ENCODE measurements at places on chromosomes 5 and 9.
A peak's percentile ranks its signal among the peaks of the same experiment; 100 is the strongest.

DNA sequence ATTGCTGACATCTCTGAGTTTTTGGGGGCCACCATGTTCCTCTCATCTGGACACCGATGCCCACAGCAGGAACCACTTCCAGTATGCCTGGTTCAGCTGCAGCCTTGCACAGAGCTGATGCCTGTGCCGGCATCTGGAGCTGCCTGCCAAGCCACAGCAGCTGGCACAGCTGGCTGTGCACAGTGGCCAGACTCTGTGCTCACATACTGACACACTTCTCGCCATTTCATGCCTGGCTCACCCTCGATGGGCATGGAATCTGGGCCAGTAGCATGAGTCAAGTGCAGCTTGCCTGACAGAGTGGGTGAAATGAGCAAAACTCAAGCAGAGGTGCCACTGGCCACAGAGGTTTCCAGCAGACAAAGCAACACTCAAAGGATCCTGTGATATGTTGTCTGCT is 863.4 kb downstream of the DNAH5 start:
- no peak for DNase-seq

GRCh38 chr5:118862596-118862995 is 125.8 kb downstream of the DTWD2 start:
- DNase-seq, result no peak

- no peak for DNase-seq
Measured at GRCh38 chr5:124599028-124599973, 147.1 kb downstream of the ZNF608 start.

GRCh38 chr9:18061856-18062255 is 412.1 kb upstream of the ADAMTSL1 start:
- DNase-seq, result no peak

GRCh38 chr9:85046475-85046874 is 376.9 kb downstream of the NTRK2 start:
- no peak for DNase-seq

- no peak for DNase-seq
Measured at GRCh38 chr9:110994771-110995241, 43.5 kb downstream of the LPAR1 start.

DNA sequence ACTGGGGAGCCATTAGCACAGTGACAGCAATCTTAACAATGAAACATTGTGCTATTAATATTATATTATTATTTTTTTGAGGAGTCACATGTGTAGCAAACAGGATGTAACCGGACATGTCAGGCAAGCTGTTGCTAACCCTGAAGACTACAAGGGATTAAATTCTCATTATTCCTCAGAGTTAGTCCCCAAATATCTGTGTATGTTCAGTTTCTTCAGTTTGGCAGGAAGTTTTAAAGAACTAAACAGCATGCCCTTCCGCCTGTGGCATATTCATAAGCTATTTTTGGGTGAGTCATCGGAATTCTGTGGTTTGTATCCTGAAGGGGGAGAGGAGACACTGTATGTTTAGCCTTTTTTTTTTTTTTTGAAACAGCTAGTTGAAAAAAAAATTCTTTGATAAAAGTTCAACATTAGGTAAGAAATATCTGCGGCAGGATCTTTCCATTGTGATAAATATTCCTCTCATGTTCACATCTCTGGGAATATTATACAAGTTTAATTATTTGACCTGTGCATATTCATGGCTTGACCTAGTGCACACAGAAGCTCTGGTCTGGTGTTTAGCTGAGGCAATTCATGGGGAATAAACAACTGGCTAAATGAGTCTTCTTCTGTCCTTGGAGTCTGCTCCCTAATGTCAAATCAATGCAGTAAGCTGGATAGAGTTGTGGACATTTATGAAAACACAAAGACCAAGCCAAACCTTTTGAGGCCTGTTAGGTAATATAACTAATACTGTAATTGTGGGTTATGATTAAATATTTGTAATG is 202.7 kb upstream of the CDKN2B start:
- DNase-seq, result no peak

DNA sequence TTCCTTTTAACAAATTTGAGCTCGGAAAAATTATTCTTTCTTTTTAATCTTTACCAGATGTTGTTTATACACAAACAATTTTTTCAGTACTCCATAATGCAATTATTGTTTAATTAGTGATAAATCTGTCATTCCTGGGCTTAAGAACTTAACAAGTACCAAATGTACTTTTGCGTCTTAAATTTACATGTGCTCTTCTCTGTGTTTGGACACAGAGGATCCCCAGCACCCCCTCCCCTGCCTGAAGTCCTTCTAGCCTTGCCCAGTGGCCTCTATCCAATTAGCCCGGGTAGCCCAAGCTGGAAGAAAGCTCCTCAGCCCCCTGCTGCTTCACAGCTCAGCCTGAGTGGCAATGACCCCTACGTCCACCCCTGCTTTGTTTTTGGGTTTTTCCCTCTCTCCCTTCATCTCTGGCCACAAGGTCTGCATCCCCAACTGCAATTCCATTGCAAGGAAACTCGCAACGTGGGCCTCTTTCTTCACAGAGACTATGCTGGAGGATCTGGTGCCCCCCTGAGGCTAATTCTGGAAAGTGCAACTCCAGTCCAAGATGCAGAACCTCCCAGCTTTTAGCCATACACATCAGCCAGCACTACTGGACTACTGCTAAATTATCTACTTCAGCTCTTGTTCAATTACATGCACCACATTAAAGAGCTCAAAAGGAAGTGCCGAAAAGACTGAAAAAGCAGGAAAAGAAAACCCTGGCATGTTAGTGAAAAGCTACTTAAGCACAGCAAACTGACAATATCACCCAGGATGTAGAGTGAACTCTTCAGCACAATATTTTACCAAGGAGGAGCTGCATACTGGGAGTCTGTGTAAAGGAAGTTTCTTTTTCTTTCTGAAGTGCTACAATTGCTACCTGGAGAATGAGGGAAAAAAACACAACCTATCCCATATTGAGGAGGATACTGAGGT is 186.2 kb downstream of the FANCC start:
- DNase-seq, result peak; percentile 63

DNA sequence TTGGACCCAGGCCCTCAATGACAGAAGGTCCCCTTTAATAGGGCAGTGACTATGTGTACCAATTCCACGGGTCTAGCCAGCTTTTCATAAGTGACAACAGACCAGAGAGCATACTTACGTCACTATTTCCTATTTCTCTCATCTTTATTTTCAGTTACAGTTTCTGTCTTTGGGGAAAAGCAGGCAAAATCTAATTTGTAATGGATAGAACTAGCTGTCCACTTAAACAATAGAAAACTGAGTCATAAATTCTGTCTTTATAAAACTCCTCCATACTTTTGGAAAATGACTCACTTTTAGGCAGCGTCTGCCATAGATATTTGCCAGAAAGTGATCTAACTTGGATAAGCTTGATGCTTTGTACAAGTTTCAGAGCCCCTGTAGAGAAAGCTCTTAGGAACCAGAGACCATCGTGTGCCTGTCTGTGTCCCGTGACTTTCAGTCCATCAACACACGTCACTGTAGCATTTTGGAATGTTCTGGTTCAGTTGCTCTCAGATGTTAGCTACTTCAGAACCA is 101.9 kb downstream of the F2RL2 start:
- DNase-seq, result no peak

DNA sequence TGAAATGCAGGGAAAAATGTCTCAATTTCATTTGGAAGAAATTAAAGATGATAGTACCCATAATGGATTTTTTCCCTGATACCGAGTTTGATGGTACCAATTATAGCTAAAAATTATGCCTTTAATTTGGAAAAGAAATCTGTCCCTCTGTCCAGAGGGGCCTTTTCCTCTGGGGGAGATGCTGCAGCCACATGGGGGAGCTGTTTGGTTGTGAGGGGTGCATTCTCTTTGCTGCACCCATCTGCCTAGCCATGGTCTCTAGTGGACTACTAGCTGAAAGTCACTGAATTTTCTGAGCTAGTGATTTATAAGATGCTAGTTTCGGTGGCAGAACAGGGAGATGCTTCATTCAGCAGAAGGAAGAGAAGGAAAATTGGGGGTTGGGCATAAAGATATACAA is 9.6 kb downstream of the SEC61B start:
- DNase-seq, result peak; percentile 60

GRCh38 chr5:58341476-58341875 is 118.4 kb downstream of the PLK2 start:
- no peak for DNase-seq

DNA sequence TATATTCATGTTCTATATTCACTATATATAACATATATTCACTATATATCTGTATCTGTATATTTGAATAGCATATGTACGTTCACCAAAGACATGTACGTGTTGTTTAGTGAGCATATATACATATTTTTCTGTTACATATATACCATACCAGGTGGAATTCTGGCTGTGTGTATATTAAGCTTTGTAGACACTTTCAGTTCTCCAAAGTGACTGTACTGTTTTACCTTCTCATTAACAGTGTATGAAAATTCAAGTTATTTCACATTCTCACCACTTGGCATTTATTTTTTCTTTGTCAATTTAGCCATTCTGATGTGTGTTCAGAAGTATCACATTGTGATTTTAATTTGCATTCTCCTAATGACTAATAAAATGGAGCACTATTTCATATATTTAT is 52.2 kb downstream of the DROSHA start:
- DNase-seq, result no peak

- DNase-seq, result no peak
Measured at GRCh38 chr5:178768371-178769260, 38.2 kb upstream of the ZNF354A start.

- peak; percentile 40 for DNase-seq
Measured at GRCh38 chr9:100352201-100352726, 478 bp downstream of the TEX10 start.

- DNase-seq, result no peak
Measured at GRCh38 chr5:93721511-93721910, 19.9 kb downstream of the POU5F2 start.

DNA sequence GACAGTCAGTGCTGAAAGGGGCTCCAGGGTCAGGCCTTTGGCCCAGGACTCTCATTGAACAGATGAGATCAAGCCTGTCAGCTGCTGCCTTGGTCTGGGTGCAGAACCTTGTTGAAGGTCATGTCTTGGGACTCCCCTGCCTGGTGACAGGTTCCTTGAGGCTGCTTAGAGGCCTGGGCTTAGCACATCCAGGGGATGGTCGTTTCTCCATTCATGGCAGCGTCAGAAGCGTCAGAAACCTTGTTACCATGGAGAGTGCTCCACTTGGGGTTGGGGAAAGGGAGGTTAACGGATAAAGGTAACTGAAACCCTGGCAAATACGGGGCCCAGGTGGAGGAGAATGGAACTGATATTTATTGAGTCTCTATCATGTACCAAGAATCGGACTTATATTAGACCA is 8.8 kb downstream of the ARPC5L start:
- DNase-seq, result peak; percentile 42

DNA sequence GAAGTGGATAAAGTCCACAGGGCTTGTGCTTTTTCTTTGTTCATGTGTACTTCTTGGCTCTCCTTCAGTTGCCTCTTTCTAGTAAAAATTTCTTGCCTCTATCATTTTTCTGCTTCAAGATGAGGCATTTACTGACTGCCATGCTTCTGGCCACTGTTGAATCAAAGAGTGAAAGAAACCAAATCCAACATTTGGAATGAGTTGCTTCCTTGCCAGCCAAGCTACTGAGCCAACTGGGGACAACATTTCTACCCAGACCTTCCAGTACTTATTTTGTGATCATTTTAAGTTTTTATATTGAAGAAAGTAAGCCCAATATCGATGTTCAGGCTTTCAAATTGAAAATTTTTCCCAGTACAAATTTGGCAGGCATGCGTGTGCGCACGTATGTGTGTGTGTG is 73.2 kb downstream of the SNCAIP start:
- no peak for DNase-seq

- peak; percentile 17 for DNase-seq
Measured at GRCh38 chr5:36242534-36243485, 1.1 kb upstream of the NADK2 start.

- no peak for DNase-seq
Measured at GRCh38 chr9:125525921-125526631, 180.9 kb downstream of the MAPKAP1 start.

DNA sequence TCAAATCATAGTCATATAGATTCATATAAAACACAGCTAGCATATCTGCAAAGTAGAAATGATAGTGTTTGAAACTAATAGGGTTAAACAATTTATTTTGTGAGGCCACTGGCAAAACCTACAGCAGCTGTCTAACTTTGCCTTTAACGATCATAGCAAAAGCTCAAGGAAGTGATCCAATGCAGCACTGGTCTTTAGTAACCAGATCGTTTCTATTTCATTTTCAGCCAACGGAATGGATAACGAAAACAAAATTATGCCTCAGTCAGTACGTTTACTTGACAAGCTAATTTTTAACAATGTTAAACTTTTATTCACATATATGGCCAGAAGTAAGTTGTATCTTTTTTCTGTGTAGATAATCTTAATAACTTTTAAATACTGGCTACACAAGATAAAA is 17.7 kb downstream of the MLLT3 start:
- DNase-seq, result no peak

- DNase-seq, result no peak
Measured at GRCh38 chr5:181037365-181037861, 2.7 kb upstream of the BTNL9 start.
